Colonic mucosa (tissue), 4 donors: ENCODE measurements at places on chromosomes 6 and 20. TPM values are rescaled to one million over a fixed set of nuclear protein-coding genes. Genes with fewer than 3 reads are reported as not detected.

Gene OR2J3
- total RNA-seq, result not detected

Gene CYB5R4
- 35.4 TPM for total RNA-seq

DNA sequence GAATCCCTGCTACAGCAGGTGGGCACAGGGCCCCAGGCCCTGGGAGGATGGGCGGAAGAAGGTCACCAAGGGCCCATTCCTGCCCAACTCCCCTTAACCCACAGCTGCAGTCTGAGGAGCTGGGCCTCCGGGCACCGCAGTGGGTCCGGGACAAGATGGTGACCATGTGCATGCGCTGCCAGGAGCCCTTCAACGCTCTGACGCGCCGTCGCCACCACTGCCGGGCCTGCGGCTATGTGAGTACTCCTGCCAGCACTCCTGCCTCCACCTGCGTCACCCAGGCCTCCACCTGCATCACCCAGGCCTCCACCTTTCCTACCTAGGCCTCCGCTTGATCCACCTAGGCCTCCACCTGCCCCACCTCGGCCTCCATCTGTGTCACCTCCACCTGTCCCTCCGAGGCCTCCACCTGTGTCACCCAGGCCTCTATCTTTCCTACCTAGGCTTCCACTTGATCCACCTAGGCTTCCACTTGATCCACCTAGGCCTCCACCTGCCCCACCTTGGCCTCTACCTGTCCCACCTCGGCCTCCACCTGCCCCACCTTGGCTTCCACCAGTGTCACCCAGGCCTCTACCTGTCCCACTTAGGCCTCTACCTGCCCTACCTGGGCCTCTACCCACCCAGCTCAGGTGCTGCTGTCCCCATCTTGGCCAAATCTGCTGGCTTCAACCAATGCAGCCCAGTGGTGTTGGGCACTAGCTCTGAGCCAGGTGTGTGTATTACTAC, 16.8 kb downstream of the FGD2 start:
- no peak for DNase-seq

Gene NMBR
- not detected for total RNA-seq

- DNase-seq, result no peak
These were observed 41.5 kb downstream of the MAN1A1 start for GRCh38 chr6:119308048-119308570.

GRCh38 chr6:125314009-125314581, 12.3 kb upstream of the HDDC2 start:
- DNase-seq, result peak; percentile 65

GRCh38 chr6:24245275-24245674, 112.6 kb downstream of the DCDC2 start:
- no peak for DNase-seq

Gene DCDC2
- total RNA-seq, result 3.3 TPM

- DNase-seq, result no peak
These were observed 110.2 kb upstream of the RREB1 start for GRCh38 chr6:6997263-6998193.

GRCh38 chr6:138972226-138972665, 15.8 kb downstream of the REPS1 start:
- DNase-seq, result no peak

GRCh38 chr6:169079650-169080049, 174.0 kb downstream of the THBS2 start:
- DNase-seq, result no peak

Gene OTOR
- total RNA-seq, result not detected

Gene XRN2
- total RNA-seq, result 39.0 TPM

DNA sequence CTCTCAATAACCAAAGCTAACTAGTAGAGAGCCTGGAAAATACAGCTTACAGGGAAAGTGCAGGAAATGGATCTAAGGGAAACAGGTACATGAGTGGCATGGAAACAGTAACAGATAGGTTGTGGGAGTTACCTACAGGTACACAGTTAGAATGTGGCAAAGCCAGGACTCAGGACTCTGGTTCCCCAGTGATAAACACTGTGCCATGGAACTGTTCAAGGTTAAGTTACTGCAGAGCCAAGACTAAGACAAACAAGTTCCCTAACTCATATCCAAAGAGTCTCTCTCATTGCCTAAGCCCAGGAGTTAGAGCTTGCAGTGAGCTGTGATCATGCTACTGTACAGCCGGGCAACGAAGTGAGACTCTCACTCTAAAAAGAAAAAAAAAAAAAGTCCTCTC, 6.6 kb downstream of the MED20 start:
- no peak for DNase-seq

DNA sequence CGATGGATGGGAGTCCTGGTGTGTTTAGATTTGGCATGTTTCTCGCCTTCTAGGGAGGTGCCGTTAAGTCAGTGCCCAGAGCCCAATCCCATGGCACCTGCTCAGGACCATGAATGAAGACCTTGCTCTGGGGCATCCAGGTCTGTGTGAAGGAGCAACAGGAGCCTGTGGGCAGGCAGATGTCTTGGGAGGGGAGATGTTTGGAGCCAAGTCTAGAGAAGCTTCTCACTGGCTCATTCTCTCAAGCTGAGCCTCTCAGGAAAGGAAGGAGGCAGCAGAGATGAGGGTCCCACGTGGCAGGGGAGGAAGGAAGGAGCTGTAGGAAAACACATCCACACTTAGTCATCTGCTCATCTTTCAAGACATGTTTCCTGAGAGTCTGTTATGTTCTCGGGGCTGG, 9.5 kb upstream of the SIRPB1 start:
- DNase-seq, result no peak

DNA sequence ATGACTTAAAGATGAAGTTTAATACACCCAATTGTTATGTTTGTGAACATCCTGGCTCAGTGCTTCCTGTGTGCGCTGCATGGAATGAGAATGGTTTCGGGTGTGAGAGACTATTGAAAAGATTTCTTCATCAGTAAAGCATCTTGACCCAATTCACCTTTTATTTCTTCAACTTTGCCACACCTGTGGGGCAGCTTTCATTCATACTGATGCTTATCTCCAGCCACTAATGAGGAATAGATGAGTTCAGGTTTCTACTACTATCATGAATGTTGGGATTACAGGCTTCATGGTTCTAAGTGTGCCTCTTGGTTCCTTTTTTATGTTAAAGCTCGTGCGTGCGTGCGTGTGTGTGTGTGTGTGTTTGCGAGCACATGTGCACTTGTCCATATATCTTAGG, 373.7 kb upstream of the SOX4 start:
- DNase-seq, result no peak

- DNase-seq, result no peak
These were observed 709.6 kb upstream of the MARCKS start for GRCh38 chr6:113147544-113147943.

Gene BMP6
- total RNA-seq, result 0.62 TPM

GRCh38 chr6:45691426-45691825, 313.7 kb upstream of the SUPT3H start:
- DNase-seq, result no peak

DNA sequence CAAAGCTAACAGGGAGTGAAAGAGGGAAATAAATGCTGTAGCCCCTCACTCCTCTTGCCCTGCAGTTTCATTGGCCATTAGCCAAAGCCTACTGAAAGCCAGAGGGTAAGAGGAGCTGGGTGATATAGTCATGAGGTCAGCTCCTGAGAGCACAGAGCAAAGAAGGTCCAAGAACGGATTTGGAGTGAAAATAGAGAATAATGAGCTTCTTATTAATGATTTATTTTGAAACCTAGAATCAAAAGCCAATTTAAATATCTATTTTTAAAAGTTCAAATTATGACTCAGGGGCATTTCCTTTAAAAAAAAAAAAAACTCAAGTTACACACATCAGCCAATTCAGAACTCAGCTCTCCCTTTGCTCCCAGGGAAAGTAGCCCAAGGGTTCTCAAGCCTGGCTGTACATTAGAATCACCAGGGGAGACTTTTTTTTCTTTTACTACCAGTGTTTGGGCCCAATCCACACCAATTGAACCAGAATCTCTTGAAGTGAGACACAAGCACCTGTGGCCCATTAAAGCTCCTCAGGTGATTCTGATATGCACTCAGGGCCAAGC, 79.1 kb downstream of the SNAP25 start:
- DNase-seq, result no peak

DNA sequence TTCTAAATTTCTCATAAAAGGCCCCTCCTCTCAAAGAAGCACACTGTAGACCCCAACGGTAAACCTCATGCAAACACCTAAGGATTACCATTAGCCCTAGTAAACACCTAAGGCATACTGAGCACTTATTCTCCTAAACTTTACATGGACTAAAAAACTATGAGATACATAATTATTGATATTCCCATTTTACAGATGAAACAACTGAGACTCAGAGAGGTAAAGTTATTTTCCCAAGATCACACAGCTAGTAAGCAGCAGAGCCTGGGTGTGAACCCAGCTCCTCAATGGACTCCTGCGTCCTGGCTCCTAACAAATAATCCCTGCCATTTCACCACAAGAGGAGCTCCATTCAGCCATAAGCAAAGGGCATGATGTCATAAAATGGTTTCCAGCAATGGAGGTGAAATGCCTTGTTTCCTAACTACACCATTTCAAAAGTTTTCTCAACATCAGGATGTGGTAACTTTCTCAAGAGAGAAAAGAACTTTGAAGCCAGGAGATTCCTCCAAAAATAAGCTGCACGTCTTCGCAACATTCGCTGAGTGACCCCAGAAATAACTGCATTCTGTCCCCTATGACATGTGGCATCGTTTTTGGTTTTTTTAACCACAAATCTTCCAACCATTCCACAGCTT, 4.1 kb downstream of the ATP9A start:
- no peak for DNase-seq

DNA sequence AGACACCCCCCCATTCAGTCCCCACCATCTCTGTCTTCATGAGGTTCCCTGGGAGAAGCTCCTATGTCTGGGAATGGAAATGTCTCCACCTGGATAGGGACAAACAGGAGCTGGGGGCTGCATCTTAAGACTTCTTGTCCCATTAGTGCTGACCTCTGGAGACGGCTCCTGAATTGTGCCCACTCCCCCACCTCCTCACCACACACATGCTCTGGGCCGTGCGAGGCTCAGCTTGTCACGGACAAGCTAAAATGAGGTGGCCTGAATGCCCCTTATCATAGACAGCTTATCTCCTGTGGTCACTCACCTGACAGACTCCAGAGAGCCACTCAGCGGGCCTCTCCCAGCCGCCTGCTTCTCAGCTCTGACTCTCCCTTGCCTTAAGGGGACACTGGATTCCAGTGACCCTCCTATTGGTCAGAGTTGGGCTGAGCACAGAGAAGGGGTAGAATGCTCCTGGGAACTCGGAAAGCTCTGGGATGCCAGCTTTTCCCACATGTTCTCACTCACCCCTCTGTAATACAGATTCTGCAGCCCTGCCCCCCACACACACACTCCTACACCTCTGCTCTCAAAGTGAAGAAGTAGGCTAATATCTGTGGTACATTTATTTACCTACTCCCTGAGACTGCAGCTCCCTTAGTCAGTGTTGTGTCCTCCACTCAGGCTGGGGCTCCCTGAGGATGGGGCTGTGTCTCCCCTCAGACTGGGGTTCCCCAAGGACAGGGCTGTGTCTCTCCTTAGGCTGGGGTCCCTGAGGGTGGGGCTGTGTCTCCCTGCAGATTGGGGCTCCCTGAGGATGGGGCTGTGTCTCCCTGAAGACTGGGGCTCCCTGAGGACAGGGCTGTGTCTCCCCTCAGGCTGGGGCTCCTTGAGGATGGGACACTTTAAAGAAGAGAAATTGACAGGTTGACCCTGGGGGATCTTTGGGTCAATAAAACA, 167.5 kb downstream of the VEGFA start:
- DNase-seq, result no peak

Gene MUC22
- not detected for total RNA-seq

DNA sequence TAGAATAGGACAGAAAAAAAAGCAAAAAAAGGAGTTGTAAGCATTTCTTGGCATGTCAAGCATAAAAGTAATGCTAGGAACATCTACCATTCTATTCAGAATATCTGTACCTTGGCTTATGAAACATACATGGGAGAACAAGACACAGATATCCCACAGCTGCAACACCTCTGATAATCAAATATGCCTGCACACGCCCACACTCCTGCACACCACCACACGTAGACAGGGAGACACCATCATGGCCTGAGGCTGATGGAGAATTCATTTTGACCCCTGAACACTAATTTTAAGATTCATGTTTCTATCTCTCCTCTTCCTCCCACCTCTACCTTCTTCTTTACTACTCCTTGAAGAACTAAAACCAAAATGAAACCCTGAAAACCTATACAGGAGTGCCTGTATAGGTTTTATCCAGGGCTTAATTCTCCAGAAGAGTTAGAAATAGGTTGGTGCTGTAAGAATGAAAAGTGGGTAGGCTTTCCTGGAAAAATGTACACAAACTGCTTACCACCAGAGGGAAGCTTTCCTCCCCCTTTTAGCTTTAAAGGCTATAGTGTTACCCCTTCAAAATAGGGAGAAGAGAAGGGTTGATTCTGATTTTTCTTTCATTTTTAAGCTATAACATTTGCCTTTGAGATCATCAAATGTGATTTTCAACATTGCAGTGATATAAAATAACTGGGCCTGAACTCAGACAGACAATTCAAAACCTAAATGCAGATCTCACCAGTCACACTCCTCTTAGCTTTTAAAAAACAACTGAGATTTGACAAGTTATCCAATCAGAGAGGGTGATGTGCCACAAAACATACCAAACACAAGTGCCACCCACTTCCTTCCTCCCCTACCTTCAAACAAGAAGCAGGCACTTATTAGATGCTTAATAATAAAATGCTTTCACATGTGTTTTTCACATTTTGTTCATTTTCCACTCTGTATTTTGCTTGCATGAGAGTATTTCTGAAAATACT, 57.9 kb downstream of the ELOVL5 start:
- no peak for DNase-seq

GRCh38 chr6:156840136-156840535, 63.0 kb downstream of the ARID1B start:
- no peak for DNase-seq

- no peak for DNase-seq
These were observed 27.8 kb upstream of the TNFRSF21 start for GRCh38 chr6:47337519-47337918.

DNA sequence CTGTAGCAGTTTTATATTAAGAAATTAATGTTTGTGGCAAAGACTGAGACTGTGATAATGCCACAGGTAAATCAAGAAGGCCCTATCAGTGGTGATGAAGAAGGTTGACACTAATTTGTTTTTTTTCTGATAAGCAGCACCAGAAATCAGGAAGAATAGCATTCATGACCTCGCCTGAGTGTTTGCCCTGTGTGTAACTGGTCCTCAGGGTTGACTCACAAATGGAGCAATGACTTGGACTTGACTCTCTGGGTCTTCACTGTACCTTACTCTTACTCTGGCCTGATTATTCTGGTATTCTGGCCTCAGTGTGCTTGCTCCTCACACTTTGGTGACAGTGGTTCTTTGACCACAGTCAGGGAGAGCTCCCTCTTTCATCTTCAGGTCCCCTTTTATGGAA, 243.9 kb downstream of the HAO1 start:
- no peak for DNase-seq

Gene TRAPPC3L
- not detected for total RNA-seq

Gene FAM184A
- total RNA-seq, result 0.56 TPM

DNA sequence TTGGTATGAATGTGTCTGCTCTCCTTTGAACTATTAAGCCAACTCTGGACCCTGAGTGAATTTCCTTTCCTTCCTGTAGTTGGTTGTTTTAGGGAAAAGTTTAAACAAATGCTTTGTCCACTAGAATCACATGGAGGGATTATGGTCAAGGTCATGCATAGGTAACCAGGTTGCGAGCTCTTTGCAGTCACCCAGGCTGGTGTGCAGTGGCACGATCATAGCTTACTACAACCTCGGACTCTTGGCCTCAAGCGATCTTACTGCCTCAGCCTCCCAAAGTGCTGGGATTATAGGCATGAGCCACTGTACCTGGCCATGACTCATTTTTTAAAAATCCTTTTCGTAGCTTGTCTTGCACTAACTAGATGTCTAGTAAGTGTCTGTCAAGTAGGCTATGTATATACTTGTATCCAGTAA, 88.0 kb upstream of the SOX4 start:
- DNase-seq, result no peak
